ENCODE measurements at places on chromosomes 5 and 9.
A peak's percentile ranks its signal among the peaks of the same experiment; 100 is the strongest.

- no peak for DNase-seq
Observed at GRCh38 chr5:131276072-131276471, 12.2 kb downstream of the CDC42SE2 start.

- DNase-seq: no peak
Observed at GRCh38 chr9:134620751-134621557, 20.6 kb upstream of the COL5A1 start.

GRCh38 chr9:132663117-132663516 is 6.7 kb downstream of the DDX31 start:
- no peak for DNase-seq

DNA sequence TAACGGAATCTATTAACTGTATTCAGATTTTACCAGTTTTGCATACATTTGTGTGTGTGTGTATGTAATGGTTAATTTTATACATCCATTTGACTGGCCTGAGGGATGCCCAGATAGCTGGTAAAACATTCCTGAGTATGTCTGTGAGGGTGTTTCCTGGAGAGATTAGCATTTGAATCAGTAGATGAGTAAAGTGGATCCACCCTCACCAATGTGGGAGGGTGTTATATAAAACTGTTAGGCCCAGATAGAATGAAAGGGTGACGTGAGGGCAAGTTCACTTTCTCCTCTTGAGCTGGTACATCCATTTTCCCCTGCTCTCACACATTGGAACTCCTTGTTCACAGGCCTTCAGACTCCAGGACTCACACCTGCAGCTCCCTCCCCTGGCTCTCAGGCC is 88.7 kb downstream of the EMB start:
- DNase-seq: no peak

GRCh38 chr9:5832071-5832537 is 813 bp downstream of the ERMP1 start:
- DNase-seq: no peak

GRCh38 chr5:79990598-79991507 is at the start of gene MTX3:
TSS of gene MTX3 (minus strand) at chr5:79991262. CDS start at chr5:79991238, 24 bp downstream.
- peak; percentile 82 for DNase-seq

GRCh38 chr5:95727764-95728191 is 3.4 kb upstream of the RHOBTB3 start:
- no peak for DNase-seq

GRCh38 chr9:33151007-33151557 is 16.1 kb downstream of the B4GALT1 start:
- no peak for DNase-seq

- no peak for DNase-seq
Observed at GRCh38 chr5:72302171-72302570, 17.9 kb downstream of the MRPS27 start.

- no peak for DNase-seq
Observed at GRCh38 chr5:53478411-53479044, 1.9 kb upstream of the FST start.

DNA sequence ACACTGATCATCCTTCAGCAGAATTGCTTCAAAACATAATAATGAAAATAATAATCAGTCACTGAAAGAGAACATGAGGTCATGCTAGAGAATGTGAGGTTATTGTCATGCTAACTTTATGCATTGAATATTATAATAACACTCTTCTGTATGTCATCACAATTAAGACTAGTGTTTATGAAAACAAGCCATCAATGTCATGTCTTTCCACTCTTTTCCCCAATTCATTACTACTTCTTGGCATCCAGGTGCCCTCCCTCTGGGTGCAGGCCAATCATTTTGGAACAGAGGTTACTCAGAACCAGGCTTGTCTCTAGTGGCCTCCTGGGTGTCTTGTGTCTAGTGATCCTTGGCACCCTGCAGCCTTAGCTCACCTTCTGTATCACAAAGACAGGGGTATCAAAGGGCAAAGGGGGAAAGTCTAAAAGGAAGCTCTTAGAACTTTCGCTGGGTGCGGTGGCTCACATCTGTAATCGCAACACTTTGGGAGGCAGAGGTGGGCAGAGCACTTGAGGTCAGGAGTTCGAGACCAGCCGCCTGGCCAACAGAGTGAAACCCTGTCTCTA is 217.6 kb upstream of the PIK3R1 start:
- DNase-seq: no peak

GRCh38 chr9:84315278-84315877 is 25.2 kb downstream of the SLC28A3 start:
- DNase-seq: no peak

DNA sequence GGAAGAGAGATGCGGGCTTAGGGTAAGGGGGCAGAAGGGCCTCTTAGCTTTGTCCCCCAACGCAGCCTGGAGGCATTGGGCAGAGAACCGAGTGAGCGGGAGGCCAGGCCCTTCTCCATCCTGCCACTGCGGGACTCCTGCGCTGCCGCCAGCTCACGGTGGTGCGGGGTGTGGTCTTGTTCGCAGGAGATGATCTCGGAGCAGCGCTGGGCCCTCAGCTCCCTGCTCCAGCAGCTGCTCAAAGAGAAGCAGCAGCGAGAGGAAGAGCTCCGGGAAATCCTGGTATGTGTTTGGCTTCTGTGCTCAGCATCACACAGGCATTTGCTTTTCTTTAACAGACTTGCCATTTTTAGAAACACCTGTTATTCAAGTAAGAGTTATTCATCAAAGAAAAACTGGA is 41.3 kb downstream of the LRSAM1 start:
- DNase-seq: no peak

DNA sequence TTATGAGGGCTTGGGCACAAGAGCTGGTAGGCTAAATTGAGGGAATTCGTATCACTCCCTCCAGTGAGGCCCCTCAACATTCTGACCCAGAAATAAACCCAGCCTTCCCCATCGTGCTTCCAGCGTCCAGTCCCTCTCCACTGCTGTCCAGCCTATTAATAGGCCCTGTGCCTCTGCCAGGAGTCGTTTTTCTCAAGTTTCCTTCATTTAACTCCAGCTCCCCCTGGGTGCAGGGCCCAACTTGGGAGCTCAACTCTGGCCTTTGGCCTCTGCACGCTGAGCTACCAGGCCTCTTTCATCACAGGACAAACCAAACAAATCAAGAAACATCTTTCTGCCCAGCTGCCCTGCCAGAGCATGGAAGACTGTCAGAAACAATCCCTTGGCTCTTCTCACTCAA is 10.0 kb downstream of the HBEGF start:
- DNase-seq: no peak

DNA sequence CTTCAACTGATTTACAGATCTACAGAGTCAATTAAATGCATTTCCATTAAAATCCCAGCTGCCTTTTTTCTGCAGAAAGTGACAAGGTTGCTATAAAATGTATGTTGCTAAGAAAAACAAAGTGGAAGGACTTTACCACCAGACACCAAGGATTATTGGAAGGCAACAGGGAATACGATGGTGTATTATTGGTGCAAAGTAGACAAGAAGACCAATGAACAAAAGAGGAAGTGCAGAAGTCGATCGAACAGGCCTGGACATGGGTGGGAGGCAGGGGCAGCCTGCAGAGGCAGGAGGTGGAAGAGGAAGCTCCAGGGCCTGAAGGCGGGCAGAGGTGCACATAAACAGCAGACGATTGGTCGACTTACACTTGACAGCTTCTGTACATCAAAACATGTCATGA is 10.6 kb upstream of the SLC6A19 start:
- DNase-seq: no peak

DNA sequence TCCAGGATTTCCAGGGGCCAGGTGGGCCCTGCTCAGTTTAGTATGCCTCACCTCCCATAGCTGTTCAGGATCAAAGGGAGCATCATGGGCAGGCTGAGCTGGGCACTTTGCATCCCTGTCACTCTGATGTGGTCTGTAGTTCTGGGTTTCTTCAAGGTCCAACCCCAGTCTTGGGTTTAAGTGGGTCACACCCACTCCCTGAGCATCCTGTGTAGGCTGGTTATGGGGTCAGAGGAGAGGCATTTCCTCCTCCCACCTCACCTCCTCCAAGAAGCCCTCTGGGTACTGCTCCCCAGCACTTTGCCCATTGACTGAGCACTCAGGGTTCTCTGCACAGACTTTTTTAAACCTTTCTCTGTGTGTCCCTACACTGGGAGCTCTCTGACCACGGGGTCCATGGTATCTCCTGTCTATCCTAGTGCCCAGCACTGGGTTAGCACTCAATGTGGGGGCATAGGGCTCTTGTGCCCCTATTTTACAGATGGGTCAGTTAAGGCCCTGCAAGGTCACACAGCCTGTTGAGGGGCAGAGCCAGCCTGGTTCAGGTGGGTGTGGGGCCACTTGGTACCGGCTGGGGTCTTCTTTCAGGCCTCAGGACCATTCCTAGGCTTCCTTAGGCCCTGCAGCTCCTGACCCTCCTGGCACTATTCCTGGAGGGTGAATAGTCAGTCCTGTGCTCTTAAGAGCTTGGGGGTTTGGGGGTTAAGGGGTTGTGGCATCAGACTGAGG is 19.0 kb downstream of the CXXC5 start:
- no peak for DNase-seq

- DNase-seq: no peak
Observed at GRCh38 chr5:130528474-130528873, 624.2 kb downstream of the CHSY3 start.

DNA sequence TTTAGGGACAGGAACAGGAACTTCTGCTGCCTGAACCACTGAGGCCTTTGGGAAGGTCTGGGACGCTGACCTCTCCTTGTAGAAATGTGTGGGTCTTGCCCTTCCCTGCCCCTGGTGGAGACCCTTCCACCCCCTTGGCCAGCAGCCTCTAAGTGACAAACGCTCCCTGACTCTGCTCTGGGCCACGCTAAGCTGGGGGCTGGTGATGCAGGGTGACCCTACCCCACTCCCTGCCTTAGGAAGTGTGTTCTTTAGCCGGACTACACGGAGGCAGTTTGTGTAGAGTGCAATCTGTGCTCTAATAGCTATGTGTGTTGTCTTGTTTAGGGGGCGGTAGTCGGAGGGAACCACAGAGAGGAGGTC is 123.0 kb downstream of the COL23A1 start:
- no peak for DNase-seq

GRCh38 chr5:73637565-73637964 is 11.6 kb downstream of the ARHGEF28 start:
- DNase-seq: no peak

DNA sequence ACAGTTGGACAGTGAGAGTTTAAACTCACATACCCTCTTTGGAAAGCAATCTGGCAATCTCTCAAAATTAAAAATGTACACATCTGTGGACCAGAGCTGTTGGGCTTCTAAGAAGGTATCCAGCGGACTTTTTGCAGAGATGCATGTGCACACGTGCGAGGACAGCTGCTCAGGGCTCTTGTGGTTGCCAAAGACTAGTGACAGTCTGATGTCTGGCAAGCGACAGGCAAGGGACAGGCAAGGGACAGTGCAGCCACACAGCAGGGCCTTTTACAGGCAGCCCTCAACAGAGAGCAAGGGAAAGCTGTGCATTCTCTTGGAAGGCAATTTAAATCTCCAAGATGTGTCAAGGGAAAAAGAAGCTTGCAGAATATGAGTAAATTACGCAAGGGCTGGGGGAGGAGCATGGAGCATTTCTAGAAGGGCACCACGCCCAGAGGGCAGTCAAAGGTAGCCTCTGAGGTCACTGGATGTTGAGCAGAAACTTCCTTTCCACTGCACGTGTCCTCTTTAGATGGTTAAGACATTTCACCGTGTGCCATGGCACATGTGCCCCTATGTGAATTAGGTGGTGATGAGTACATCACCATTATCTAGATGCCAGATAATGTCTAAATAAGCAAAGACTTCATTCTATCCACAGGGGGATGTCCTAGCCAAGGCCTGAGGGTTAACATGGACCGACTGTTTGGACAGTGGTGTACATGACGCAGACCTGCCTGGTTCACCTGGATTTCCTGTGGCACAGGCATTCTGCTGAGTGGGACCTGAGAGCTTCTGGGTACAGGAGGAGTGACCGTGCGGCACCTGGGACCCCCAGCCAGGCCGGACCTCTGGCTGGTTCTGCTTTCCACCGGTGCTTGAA is 9.1 kb downstream of the GFPT2 start:
- DNase-seq: no peak

- no peak for DNase-seq
Observed at GRCh38 chr9:128077847-128078503, 9.9 kb downstream of the SLC25A25 start.

GRCh38 chr5:97838214-97838613 is 655.2 kb upstream of the RIOK2 start:
- no peak for DNase-seq

DNA sequence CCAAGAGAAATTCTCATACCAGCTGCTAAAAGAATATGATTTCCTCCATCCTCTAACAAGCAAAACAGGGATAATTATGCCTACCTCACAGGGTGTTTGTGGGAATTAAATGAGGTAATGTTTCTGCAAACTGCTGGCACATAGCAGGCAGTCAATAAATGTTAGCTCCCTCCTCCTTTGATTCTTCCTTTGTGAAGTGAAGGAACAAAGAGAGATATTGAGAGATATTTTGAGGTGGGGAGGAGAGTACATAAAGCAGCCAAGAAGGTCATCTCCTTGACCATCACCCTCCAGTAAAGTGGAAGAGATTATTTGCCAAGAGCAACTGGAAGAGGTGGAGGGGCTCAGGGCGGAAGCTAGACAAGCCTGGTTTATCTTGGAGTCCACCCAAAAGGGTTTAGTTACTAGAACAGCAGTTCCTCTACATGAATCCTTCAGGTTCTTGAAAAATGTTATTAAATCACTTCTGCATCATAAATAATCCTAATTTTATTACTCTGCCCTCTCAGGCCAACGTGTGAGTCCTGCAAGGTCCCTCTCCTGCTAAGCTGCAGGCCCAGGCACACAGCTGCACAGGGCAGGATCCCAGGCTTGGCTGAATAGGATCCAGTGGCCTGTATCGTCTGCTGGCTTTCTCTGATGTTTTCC is 35.0 kb upstream of the TLE1 start:
- DNase-seq: no peak

- no peak for DNase-seq
Observed at GRCh38 chr9:90898228-90898627, 96.6 kb downstream of the SYK start.

- no peak for DNase-seq
Observed at GRCh38 chr9:132147331-132147730, 14.5 kb upstream of the NTNG2 start.

DNA sequence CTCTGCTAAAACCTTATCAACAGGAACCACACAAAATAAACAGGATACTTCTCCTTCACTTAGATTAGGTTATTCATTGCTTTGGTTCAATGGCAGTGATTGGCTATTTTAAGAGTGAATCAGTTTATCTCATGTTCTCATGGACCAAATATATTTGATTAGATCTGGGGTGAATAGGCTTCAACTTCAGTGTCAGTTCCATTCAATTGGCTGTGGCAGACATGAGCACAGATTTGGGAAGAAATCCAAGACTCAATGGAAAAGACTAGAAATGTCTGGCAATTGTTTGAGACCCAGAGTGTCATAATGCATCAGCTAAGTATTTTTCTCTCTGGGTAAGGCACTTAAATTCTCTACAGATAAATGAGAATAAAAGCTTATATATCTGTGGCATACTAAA is 37.1 kb downstream of the CDH18 start:
- DNase-seq: no peak

Measured in NCI-H1048 (cell line).